Activated CD4-positive, alpha-beta T cell treated with anti-CD3 and anti-CD28 coated beads for 4 hours (primary cell): ENCODE measurements at places on chromosomes 12 and 14.
A peak's percentile ranks its signal among the peaks of the same experiment; 100 is the strongest.

DNA sequence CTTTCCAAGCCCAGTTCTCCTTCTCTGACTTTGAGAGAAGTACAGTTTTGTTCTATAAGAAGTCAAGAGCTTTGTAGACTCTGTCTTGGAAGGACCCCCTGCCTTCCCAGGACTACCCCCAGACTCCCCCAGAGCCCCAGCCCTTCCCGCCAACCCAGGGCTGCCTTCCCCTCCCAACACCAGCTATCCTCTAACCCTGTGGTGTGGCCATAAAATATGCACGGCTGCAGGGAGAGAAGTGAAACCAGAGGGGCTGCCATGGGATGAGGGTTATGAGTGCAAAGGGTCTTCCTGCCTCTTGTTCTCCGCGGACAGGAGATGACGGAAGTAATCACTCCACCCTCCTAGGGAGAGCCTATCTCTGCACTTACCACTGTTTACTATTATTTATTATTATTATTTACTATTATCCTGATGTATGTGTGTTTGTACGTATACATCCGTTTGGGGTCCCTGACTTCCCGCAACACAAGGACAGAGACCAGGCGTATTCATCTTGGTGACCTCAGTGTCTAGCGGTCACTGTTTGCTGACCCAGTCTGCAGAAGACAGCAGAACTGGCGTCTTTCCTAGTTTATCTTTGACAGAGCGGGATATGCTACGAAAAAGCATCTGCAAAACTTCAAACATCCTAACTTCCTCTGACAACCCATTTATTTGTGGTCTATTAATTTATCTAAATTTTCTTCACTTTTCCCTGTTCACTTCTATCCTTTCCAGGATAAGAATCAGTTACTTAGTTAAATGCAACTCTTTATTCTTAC is 3.5 kb upstream of the SCNN1A start:
- DNase-seq, result no peak

DNA sequence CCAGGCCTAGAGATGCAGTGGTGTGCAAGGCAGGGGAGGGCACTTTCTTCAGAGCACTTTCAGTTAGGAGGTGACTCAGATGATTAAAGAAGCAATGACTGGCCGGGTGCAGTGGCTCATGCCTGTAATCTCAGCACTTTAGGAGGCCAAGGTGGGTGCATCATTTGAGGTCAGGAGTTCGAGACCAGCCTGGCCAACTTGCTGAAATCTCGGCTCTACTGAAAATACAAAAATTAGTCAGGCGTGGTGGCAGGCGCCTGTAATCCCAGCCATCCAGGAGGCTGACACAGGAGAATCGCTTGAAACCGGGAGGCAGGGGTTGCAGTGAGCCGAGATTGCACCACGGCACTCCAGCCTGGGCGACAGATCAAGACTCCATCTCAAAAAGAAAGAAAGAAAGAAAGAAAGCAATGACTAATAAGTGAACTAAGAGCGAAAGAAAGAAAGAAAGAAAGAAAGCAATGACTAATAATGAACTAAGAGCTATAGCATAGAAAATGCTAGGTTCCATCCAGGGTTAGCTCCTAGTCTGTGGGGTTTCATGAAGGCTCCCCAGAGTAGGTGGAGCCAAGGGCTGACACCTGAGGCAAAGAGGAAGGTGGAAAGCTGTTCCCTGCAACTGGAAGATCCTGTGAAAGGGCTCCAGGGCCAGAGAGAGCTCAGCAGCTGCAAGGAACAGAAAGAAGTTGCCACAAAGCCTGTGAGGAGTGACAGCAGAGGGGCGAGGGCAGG is 334.5 kb downstream of the CACNA1C start:
- no peak for DNase-seq

- no peak for DNase-seq
These were observed 73.9 kb upstream of the TBX5 start for GRCh38 chr12:114479831-114480230.

DNA sequence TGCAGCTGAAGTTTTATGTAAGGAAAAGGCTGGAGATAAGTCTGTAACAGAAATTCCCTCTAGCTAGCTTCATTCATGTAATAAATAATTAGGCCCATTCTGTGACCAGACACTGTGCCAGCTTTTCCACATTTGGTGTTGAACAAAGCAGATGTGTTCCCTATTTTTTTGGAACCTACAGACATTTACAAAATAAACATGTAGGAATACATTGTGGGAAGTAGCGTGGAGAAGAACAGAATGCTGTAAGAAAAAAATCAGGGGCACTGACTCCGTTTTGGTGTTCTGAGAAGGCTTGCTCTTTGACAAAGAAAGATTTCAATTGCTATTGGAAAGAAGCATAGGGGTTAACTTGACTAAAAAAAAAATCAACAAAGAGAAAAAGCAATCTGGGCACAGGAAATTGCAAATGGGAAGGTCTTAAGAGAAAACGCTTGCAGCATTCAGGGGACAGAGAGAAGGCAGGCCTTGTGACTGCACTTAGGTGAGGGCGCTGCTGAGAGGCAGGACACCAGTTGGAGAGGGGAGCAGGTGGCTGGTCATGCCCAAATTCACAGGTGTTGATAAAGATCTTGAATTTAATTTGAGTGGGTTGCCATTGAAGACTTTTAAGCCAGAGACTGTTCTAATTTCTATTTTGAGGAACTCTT is 4.0 kb downstream of the FAR2 start:
- DNase-seq, result no peak

GRCh38 chr12:24852420-24852819 is 96.5 kb downstream of the BCAT1 start:
- no peak for DNase-seq

GRCh38 chr12:128111333-128111732 is 155.6 kb upstream of the TMEM132C start:
- no peak for DNase-seq

DNA sequence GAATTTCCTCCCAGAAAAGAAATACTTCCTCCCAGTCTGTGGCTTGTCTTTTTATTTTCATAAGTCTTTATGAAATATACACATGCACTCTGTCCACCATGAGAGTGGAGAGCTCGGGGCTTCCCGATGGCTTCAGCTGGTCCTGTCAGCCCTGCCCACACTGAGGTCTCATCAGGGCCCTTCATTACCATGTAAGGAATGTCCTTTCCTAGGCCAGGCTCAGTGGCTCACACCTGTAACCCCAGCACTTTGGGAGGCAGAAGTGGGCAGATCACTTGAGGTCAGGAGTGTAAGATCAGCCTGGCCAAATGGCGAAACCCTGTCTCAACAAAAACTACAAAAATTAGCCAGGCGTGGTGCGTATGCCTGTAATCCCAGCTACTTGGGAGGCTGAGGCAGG is 77.0 kb downstream of the CPSF2 start:
- DNase-seq, result no peak

DNA sequence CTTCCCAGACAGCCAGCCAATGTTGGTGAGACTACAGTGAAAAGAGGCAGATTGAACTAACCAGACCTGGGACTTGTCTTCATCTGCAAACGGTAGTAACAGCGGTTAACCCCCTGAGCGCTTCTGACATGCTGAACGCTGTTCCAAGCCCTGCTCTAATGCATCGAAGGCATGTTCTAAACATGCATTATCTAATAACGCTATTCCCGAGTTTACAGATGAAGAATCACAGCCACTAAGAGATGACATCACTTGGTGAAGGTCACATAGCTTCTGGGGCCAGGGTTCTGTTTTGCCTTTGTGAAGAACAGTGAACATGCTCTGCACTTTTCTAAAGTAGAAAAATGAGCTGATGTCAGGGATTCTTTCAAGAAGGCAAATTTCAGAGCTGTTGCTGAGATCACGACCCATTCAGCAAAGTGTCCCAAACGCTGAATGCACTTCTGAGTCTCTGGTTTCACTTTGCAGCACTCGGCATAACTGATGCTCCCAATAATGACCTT is 56.0 kb downstream of the FOS start:
- peak; percentile 3 for DNase-seq

GRCh38 chr14:91349481-91350074 is 68.0 kb downstream of the CCDC88C start:
- peak; percentile 73 for DNase-seq

DNA sequence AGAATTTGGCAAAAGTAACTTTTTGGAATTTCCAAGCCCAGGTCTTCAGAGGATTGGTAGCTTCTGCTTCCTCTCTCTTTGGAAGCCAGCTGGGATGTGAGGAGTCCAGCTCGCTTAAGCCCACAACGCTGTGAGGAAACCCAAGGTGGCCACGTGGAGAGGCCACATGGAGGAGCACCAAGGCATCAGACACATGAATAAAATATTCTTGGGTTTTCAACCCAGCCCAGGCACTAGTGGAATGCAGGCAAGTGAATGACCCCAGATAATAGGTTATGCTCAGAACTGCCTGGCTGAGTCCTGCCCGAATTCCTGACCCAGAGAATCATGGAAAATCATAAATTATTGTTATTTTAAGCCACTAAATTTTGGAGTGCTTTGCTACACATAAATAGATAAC is 119.7 kb upstream of the PARP11 start:
- no peak for DNase-seq

- DNase-seq, result no peak
These were observed 93.8 kb downstream of the NDUFA12 start for GRCh38 chr12:94909663-94910062.

- DNase-seq, result no peak
These were observed 236.6 kb downstream of the C12orf75 start for GRCh38 chr12:105567061-105567460.

GRCh38 chr12:52551216-52551865 is 1.6 kb downstream of the KRT71 start:
- DNase-seq, result no peak

- DNase-seq, result no peak
These were observed 4.0 kb downstream of the FGF6 start for GRCh38 chr12:4441355-4442335.

- no peak for DNase-seq
These were observed 61.0 kb downstream of the HECTD4 start for GRCh38 chr12:112321245-112321644.

GRCh38 chr14:53744857-53745256 is 211.8 kb downstream of the BMP4 start:
- no peak for DNase-seq

DNA sequence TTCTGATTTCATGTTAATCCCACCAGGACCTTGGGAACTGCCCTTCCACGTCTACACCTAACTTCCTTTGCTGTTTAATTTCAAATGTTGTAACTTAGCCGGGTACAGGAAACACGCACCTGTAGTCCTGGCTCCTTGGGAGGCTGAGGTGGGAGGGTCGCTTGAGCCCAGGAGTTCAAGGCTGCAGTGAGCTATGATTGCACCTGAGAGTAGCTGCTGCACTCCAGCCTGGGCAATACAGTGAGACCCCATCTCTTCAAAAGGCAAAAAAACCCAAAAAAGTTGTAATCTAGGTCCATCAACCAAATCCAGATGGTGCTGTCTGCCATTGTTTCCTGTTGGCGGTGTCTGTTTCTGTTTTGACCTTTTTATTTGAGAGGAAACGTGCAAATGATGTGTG is 14.5 kb downstream of the BCL7A start:
- DNase-seq, result no peak

DNA sequence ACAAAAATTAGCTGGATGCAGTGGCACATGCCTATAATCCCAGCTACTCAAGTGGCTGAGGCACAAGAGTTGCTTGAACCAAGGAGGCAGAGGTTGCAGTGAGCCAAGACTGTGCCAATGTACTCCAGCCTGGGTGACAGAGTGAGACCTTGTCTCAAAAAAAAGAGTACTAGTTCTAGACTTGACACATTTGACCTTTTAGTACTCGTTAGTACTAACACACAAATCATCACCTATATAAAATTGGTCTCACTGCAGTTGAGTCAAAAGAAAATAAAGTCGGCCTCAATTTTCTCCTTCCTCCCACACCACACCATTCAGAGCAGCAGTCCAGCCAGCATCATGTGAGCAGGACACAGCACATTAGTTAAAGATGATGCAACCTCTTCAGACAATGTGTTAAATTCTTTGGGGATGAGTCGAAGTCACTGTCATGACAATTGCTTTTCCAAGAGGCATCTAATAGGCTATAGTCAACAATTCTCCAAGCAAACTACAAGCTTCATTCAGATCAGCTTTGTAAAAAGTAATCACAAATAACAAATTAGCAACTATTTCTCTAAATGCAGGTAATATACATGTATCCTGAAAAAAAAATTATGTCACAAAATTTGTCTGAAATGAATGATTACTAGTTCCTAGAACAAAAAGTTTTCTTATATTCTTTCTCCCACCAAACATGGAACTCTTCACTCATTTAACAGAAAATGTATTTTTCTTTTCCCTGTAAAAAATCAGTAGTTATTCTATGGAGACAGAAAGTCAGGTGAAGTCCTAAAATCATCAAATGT is 55.6 kb downstream of the CLIP1 start:
- DNase-seq, result no peak

DNA sequence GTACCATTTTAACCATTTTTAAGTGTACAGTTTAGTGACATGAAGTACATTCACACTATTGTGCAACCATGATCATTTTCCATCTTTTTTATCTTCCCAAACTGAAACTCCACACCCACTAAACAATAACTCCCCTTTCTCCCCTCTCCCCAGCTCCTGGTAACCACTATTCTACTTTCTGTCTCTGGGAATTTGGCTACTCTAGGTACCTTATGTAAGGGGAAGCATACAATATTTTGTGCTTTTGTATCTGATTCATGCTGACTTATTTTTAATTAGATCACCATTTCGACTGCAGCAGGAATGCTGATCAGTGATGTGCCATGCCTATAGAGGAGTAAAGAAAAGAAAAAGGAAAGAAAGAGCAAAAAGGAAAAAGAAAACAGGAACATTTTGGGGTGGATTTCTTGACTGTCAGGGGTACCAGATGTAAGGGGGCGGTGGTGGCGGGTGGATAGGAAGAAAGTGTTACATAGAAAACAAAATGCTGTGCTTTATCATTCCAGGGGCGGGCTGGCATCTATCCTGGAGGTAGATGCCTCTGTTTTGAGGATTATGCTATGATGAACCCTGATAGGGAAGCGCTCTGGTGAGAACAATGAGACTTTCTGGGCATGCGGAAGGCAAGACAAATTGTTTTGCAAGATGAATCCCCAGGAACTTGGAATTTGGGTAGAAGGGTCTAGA is 45.2 kb upstream of the CTDSP2 start:
- no peak for DNase-seq

DNA sequence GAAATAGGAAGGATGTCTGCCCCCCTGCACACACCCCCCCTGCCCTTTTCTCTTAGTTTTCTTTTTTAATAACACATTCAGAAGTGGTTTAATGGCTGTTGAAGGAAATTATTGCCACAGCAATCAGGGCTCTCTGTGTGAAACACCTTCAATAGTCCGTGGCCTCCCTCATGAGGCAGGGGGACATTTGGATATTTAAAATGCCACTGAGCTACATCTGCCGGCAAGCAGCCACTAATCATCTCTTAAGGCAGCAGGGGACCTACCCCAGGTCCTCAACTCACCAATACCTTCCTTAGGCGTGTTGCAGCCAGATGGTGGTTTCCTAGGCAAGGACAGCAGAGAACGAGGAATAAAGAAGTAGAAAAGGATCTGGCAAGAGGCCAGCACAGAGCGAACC is 283.2 kb downstream of the TTC8 start:
- no peak for DNase-seq
